Heart left ventricle (tissue), 16 donors: ENCODE measurements at places on chromosomes 7 and 10.

DNA sequence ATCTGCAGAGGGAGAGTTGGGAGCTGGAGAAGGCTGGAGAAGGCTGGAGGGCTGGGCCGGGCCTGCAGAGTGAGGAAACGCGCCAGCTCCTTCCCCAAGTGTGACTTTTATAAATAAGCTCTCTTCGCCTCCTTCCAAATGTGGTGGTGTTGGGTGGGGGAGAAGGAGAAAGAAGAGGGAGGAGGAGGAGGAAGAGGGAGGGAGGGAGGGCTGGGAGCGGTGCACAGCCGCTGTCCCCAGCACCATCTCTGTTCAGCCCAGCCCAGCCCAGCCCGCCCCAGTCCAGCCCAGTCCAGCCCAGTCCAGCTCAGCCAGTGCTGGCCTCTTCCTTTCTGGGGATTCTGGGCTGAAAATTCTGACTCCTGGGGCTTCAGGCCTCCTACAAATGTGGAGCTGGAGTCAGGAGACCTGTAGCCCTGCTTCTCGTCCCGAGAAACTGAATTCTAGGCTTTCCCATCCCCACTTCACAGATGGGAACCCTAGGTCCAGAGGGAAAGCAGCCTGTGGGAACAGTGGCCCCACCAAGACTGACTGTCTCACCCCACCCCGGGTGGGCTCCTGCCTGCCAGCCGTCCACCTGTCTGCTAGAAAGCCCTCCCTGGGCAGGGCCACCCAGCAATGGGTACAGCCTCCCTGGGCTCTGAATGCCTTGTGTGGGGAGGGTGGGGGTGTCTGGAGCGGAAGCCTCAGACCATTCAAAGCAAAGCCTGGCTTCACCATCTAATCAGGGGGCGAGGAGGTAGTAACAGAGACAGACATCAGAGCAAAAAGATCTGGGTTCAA is 2.3 kb downstream of the STX1A start:
- DNase-seq, result no peak

- peak; percentile 79 for DNase-seq
Observed at GRCh38 chr10:71746344-71747037, 26.8 kb downstream of the VSIR start.

DNA sequence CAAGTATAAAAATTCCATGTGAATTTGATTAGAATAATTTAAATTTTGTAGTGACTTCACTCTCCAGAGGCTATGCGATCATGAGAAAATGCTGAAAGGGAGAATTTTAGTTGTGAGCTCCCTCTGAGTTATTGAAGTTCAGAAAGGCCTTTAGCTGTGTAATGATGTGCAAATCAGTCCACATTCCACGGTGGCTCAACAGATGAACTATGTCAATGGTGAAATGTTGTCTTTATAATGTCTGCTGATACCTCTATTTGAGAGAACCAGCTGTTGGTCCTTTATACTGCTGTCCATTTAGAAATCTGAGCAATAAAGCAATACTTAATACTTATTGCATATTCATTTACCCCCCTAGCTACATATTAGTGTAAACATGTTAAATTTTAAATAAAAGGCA is 7.1 kb upstream of the ITGB8 start:
- DNase-seq, result no peak

DNA sequence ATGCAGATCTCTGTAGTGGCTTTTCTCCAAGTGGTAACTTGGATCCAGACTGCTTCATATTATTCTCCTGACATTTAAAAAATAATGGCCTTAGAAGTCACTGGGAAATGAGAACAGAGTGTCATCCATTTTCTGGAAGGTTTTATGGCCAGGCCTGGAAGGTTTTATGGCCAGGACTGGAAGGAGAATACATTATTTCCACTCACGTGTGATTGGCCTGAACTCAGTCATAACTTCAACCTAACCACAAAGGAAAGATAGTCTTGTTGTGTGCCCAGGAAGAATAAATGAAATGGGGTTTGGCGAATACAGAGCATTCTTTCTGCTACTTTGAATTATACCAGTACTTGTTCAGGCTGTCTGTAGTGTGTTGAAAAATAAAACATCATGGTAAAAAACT is 360.9 kb downstream of the GPAM start:
- DNase-seq, result no peak

DNA sequence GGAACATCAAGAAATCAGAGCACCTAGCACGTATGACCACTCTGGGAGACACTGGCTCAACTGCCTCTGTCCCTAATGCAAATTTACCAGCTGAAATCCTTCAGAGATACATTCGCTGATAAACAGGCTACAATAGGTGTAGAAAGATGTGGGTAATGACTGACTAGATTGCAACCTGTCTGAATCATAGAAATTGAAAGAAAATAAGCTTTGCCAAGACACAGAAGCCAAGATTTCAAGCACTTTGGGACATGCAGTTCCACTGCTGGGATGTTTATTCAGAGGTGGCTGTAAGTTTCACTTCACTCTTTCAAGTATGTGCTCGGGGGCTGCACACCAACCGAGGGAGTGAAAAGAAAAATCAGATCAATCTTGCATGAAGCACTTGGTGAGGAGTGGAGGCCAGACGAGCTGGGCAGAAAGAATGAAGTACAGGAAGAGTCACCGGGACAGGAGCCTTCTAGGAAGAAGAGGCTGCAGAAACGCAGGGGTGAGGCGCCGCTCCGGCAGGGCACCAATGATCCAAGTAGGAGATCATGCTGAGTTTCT is 276.7 kb downstream of the PARD3 start:
- no peak for DNase-seq

- no peak for DNase-seq
Observed at GRCh38 chr10:117698809-117699208, 156.3 kb downstream of the EMX2 start.
